ENCODE measurements at places on chromosomes 12 and 14. TPM values are rescaled to one million over a fixed set of nuclear protein-coding genes. Genes with fewer than 3 reads are reported as not detected.
A peak's percentile ranks its signal among the peaks of the same experiment; 100 is the strongest.

DNA sequence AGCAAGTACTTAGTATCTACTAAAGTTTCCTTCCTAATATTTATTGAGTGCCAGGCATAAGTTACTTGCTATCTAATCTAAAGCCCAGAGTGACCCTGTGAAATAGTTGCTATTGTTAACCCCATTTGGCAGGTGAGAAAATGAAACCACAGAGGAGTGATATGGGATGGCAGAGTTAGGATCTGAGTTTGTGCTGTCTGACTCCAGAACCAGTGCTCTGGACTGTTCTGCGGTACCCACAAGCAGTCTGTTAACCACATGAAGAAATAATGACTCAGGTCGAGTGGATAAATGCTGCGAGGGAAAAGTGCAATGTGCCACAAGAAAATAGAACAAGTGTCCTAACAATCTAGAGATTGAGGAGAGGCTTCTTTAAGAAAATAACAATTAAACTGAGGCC is 60.7 kb upstream of the GZMB start:
- DNase-seq: no peak

GRCh38 chr12:90801776-90802175 is 153.2 kb downstream of the CCER1 start:
- peak; percentile 30 for DNase-seq

DNA sequence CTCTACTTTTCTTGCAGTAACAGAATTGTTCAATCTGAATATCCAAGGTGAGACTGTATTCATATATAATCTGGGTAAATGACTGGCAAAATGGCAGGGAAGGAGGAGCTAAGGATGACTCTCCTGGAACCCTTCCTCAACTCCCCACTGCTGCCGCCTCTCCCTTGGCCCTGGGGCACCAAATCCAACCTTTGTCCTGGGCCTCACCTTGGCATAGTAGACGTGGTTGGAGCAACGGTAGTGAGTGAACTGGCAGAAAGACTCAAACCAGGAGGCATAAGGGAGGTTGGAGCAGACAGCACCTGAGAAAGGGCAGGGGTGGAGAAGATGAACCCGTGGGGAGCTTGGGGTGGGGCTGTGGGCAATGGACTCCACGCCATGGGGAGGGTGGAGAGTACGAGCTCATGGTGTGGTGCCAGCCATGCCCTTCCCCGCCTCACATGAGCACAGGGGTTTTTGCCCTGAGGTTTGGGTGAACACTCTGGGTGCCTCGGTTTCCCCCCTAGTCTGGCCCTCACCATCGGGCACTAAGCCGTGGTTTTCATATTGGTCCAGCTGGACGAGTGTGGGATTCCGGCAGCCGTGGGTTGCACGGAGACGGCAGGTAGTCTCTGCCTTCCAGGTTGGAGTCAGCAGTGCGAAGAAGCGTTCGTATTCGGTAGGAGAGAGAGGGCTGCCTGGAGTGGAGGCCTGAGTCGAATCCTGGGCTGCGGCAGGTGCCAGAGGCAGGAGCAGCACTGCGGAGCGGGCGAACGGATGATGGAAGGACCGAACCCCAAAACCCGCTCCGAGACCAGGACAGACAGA is 753 bp downstream of the ACRBP start:
- no peak for DNase-seq

- DNase-seq: no peak
Measured at GRCh38 chr12:119354172-119354571, 19.6 kb downstream of the CCDC60 start.

DNA sequence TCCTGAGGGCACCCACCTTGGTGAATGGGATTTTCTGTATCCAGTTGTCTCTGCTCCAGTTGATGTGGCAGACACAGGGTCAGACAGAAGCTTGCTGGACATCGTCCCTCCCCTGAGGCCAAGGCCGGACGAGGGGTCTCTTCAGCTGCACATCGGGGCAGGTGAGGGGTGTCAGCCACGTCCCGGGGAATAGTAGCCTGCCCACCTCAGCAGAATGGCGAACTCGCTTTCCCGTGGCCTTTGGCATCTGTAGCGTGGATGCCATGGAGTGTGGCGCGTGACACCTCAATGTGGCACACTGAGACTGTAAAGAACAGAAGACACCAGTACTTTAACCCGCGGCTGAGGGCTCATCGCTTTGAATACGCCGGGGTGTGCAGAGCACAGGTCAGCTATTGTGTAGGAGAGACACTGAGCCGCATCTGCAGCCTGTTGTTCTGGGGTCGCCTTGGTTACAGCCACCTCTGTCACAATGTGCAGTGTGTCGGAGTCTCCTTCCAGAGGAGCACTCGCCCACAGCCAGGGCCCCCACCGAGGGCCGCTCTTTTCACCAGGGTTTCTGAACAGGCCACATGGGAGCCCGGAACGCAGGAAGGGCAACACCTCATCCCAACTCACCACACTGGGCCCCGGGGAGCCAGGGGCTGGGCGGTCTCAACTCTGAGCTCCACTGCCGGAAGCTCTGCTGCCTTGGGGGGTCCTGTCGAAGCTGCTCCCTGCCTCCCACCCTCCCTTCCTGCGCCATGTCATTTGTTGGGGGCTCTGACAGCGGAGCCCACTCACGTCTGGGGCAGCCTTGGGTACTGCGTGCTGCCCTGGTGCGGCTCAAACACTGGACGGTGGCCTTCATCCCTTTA is 77.0 kb downstream of the ADGRD1 start:
- no peak for DNase-seq

KERA gene
- total RNA-seq: not detected

DNA sequence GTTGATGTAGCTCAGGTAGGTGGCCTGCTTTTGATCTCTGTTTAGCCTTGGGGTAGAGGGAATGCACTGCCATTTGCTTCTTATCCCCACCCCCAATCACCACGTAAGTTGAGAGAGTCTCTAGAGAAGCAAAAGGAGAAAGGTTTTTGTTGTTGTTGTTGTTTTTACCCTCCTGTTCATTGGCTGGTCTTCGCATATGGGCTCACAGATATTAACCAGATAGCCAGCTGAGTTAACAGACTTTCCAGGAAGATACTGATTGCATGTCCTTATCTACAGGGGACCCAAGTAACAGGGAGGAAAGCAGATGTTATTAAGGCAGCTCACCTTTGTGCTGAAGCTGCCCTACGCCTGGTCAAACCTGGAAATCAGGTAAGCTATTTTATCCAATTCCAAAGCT is 2.9 kb downstream of the PA2G4 start:
- DNase-seq: no peak

DNA sequence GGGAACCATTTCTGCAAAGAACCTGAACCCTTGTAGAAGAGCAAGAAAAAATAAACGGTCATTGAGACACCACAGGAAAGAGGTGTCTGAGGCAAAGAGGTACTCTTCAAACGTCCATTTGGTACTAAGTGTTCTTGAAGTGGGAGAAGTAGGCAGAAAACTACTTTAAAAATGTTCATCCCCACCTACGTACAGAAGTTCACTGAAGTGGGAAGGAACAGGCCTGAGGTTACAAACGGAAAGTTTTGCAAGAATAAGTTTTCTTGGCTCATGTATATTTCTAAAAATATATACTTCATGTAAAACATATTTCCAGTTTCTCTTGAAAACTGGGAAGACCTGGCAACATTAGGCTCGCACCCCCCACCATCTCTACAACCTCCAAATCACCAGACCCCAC is 61.2 kb downstream of the STXBP6 start:
- no peak for DNase-seq

DNA sequence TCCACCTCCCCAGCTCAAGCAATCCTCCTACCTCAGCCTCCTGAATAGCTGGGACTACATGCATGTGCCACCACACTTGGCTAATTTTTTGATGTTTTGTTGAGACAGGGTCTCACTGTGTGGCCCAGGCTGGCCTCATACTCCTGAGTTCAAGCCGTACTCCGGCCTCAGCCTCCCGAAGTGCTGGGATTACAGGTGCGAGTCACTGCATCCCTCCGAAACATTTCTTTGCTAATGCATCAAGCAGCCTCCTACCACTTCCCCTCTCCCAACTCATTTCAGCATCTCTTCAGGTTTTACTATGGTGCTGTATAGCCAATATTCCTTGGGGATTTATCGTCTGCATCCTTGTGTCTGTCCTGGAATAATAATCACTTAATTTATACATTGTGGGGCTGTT is 2.3 kb upstream of the SLC22A17 start:
- no peak for DNase-seq
